ENCODE measurements at places on chromosomes 4 and X.

- no peak for DNase-seq
Observed at GRCh38 chr4:168813890-168814289, 196.2 kb downstream of the CBR4 start.

- no peak for DNase-seq
Observed at GRCh38 chr4:29549342-29549741, 1170.8 kb upstream of the PCDH7 start.

- DNase-seq: no peak
Observed at GRCh38 chrX:132657876-132658275, 169.0 kb upstream of the MBNL3 start.

GRCh38 chr4:102592256-102592655 lies 91.1 kb downstream of the NFKB1 start:
- DNase-seq: no peak

DNA sequence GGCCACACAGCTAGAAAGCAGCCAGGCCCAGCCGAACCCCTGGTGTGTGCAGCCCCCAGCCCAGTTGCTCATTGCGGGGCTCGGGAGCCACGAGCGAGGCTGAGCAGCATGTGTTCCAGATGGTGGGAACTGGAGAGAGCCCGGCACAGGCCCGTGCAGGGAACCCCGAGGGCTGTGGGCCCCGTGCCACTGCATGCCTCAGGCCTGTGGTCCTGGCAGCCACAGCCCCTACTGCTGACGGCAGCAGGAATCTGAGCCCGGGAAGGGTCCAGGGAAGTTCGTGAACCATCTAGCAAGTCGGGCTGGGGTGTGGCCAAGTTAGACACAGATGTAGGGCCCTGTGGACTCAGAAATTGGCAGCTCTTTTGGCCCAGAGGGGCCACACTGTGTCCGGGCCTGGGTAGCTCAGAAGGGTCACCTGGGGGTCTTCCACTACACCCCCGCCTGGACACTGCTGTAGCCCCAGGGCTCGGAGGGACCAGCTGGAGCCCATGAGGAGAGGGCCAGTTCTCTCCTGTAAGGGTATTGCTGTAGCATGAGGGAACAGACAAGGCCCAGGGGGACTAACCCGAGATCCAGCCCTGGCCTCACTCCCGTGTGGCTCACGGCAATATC lies 12.1 kb downstream of the HTRA3 start:
- DNase-seq: no peak

DNA sequence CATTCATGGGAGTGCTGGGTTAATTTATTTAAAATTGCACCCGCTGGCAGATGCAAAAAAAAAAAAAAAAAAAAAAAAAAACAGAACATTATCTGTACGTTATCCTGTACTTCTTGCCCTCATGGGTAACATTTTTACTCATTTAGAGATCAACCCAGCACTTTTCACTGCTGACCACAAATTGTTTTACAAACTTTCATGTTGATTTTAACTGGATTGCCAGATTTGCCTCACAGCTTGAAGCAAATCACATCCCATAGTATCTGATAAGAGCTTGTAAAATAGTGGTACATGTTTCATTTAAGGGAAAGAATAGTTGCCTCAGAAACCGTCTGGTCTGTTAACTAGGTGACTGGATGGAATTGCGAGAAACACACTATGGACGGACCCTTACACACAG lies 640.8 kb downstream of the TRIML1 start:
- DNase-seq: no peak

DNA sequence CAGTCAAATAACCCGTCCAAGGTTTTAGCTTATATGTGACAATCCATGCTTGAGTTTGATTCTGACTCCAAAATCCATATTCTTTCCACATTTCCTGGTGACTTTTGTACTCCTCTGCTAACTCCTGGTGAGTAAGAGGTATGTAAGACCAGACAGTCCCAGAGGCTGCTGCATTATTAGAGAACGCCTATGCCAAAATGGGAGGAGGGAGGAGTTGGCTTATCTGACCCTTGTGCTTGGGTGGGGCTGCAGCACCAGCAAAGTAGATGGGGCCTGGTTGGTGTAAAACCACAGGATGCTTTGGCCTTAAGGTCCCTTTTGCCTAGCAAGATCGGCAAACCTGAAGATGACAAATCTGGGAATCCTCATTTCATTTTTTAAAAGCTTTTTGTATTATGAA lies 9.1 kb upstream of the RNF212 start:
- no peak for DNase-seq

DNA sequence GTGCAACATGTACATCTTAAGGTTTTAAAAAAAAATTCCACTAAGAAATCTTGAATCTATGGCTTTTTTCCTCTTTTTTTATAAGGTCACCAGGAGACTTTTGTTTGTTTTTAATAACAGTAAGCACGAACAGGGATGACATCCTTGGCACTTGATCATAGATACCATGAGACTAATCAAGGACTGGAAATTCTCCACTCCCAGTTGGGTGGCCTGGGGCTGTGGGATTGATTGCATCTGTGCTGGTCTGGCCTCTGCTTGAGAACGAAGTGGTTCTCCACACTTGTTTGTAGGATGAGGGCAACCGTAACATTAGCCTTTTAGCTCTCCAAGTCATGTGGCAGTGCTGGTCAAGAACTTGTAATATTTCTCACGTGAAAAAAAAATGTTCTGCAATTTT lies 35.4 kb downstream of the SNX25 start:
- no peak for DNase-seq

DNA sequence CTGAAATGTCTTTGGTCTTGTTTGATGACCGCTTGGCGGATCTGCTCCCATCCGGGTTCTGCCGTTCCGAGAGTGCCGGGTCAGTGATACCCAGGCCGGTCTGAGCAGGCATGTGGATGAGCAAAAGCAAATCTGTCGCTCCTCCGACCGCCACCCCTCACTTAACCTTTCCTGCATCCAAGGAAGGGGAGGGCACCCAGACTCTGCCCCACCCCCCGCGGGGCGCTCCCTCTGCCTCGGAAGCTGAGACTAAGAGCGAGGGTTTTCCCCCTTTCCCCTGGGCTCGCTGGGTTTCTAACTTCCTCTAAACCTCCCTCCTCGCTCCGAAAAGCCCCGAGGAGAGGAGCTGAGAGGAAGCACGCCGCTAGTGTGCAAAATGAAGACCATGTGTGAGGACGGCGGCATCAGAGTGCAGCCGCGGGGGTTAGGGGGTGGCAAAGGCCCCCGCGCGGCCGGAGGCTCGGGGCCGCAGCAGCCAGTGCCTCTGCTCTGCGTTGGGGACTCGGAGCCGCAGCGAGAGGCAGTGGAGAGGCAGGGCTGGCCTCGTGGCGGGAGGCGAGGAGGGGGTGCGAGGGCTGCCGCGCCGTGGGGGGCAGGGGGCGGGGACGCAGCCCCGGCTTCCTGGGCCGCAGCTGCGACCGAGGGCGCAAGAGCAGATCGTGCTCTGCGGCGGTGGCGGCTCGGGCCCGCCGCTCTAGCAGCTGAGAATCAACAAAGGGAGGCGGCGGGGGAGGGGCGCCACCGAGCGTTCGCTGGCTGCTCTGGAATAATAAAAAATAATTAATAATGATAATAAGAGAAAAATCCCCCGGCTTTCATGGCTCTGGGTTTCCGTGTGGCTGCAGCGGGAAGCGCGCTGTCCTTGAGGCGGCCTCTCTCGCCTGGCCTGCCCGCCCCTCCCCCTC lies 55.8 kb upstream of the BCOR start:
- no peak for DNase-seq

GRCh38 chrX:40085102-40085551 lies 12.6 kb downstream of the BCOR start:
- DNase-seq: no peak

DNA sequence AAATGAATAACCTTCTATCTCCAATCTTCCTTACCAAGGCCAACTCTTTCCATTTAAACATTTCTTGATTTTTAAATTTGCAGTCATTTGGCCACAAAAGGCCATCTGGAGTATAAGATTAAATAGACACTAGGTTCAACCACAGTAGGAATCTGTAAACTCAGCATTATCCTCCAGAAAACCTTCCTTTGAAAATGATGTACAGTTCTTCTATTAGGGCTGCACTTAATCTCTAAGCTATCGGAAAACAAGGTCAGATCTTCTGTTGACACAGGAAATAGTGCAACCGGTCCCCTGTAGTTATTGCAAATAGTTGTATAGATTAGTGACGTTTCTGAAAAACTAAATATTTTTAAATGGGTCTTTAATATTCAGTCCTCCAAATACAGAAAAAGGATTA lies 359.0 kb upstream of the ATOH1 start:
- no peak for DNase-seq

GRCh38 chr4:37687681-37688080 lies 1.5 kb upstream of the RELL1 start:
- no peak for DNase-seq

- DNase-seq: no peak
Observed at GRCh38 chrX:109186939-109187338, 294.9 kb downstream of the GUCY2F start.

DNA sequence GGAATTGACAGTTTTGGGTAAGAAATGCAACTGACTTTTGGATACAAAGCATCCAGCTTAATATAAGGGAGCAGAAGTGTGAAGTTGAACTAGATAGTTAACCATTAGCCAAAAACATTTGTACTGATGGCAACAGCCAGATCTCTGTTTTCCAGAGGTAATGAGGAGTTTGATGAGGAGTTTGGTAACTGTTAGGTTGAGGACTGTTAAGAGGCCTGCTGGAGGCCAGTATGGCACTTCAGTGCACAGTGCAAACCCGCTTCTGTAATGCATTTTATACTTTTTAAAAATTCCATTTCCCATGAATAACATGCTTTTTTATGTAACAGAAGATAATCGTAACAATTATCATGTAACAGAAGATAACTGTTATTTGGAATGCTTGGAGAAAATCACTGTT lies 30.0 kb downstream of the CDKL5 start:
- DNase-seq: no peak

GRCh38 chr4:36358173-36358572 lies 76.8 kb downstream of the DTHD1 start:
- DNase-seq: no peak

DNA sequence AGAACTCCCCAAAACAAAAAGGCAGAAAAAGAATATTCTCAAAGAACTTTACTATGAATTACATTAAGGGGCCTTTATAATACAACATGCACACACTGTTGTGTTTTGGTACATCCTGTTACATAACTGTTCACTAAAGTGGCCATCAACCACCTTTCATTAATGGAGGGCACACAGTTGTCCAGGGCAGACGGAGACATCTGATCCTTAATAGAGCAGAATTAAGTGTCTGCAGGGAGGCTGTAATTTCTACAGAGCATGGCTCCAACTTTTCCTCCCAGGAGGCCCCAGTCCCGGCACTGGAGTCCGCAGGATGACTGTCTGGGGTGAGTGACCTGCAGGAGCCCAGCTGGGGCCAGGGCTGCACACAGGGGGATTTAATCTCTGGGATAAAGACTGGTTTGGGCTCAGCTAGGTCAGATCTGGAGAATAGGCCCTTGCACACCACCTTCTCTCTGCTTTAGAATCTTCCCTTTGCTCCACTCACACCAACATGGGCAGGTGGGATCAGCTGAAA lies 233.4 kb downstream of the MAML3 start:
- DNase-seq: no peak

DNA sequence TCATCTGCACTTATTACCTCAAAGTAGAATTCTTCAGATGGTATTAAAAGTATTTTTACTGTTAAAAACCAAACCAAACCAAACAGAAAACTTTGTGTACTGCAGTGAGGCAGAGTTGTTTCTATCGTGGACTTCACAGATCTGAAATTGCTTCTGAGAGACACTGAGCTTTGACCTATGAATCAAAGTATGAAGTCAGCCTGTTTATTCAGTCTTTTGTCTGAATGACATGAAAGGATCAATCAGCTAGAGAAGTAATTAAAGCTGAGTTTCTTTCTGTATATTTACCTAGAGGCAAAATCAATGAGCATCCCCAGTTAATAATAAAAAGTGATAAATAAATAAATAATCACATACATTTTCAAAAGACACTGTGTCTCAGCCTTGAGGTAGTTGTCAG lies 2121.0 kb downstream of the PCDH7 start:
- DNase-seq: no peak

- no peak for DNase-seq
Observed at GRCh38 chrX:111561851-111562250, 50.4 kb downstream of the SERTM2 start.

DNA sequence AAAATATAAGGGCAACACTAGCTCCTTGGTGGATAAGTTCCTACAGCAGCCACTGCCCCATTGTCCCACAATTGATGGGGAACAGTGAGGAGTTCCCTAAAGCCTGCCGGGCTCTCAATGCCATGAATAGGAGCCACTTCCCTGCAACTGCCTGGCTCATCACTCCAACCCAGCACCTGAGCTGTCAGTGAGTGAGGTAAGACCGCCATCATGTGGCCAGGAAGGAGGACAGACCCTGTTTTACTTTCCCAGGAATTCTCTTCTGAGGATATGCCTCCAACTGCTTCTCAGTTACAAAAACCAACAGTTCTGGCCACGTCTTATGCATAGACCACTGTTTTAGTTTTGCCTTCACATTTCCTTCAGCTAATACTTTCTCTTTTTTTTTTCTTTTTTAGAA lies 45.5 kb downstream of the SRPX start:
- DNase-seq: no peak

DNA sequence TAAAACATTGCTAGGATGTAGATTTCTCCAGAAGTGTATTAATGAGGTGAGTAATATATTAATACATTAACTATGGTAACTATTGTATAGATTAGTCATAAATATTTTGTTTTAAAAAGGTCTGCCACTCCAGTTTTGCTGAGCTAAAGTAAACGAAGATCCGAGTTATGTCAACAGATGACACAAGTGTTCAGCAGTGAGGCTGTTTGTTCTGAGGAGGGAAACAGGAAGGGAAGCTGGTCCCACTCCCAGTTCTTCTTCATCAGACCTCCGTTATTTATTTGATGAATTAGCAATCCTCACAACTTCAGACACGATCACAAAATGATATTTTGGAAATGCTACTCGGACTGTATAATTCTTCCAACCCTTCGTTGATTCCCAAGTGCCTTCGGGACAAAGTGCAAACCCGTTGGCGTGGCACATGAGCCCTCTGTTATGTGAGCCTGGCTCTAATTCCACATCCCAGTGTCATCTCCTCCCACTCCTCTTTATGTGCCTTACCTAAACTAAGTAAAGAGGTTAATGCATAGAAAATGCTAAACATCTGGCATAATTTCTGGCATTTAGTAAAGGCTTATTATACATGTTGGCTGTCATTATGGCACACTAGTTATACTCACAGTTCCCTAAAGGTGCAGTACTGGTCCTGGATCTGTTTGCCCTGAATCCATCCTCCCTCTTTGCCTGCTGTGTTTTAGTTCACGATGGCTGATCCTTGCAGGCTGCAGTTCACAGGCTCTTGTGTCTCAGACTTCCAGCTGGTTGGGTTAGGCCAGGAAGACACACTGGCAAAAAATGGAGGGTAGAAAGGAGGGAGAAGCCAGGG lies 190.6 kb upstream of the LNX1 start:
- DNase-seq: no peak

DNA sequence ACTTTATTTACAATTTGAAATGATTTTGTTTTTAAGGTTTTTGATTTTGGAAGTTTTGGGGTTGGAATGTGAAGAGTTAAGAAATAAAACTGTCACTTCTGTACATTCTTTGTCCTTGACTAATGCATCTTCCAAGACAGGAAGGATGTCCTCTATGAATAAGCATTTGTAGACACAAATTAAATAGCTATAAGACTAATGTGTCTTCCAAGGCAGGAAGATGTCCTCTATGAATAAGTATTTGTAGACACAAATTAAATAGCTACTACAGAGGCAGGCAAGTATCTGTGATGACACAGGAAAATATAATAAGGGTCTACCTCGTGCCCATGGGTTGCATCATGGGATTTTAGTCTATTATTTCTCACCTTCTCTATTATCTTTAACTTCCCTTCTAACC lies 14.5 kb downstream of the PRSS48 start:
- no peak for DNase-seq

GRCh38 chr4:144699565-144699964 lies 53.6 kb downstream of the HHIP start:
- no peak for DNase-seq

GRCh38 chr4:153728660-153729059 lies 31.2 kb downstream of the RNF175 start:
- DNase-seq: no peak
